HuH-7 (cell line): ENCODE measurements at places on chromosomes 3 and 15.

DNA sequence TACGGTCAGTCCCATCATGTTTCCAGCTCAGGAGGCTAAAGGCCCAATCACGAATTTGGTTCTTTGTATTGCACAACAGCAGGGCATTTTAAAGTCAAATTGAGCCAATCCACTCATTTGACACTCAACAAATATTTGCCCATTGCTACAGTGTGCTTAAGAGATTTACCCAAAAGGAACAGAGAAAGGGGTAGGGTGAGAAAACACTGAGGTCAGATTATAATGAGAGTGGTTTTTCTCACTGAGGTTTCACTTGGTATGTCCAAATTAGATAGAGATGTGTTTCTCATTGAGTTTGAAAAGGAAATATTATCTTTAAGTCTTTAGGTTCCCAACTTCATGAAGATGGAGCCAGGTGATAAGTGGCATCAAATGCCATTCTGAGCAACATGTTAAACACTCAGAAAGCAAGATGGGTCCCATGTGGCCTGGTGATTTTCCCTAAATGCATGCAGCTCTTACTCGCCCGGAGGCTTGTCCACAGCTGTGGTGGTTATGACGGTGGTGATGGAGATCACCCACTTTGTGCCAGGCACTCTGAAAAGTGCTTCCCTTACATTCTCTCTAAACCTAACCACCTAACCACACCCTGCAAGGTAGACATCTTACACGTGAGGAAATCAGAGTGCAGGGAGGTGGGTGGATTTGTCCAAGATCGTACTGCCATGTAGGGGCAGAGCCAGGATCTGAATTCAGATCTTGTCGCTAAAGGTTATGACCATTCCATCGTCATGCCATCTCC is 31.2 kb upstream of the USP3 start:
- no peak for DNase-seq

GRCh38 chr3:173354124-173354523 is 43.4 kb upstream of the NLGN1 start:
- DNase-seq, result no peak

- DNase-seq, result no peak
Measured at GRCh38 chr3:133376810-133377209, 23.0 kb upstream of the BFSP2 start.

DNA sequence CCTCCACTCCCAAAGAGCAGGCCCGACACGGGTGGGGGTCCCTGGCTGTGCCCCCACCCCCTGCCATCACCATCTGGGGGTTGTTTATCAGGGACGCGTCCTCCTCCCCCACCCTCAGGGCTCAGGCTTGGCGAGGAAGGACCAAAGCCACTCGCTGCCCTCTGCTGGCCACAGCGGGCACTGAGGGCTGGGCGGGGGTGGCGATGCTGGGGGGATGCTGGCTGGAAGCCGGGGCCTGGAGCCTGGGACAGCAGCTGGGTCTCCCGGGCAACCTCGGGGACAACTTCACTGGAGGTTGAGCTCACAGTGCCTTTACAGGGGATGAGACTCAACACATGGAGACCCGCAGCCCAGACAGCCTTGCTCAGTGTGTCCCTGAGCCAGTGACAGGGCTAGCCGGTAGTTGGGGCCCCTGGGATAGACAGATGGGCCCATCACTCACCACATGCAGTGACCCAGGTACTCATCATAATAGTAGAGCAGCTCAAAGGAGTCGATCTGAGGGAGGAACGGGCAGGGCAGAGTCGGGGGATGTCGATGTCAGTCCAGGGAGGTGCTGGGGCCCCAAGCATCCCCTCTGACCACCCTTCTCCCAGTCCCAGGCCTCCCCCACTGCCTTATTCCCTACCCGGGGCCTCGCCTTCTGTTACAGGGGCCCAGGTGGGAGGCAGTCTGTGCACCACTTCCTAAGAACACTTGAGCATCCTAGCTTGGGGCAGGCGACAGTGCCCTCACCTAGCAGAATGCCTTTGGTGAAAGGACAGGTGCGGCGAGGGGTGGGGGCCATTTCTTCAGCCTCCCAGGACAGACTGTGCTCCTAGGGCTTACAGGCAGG is 5.9 kb upstream of the CALML4 start:
- peak; percentile 91 for DNase-seq

- DNase-seq, result no peak
Measured at GRCh38 chr3:183193762-183194689, 31.5 kb upstream of the LAMP3 start.

- no peak for DNase-seq
Measured at GRCh38 chr3:76683256-76683655, 356.6 kb upstream of the ROBO2 start.

DNA sequence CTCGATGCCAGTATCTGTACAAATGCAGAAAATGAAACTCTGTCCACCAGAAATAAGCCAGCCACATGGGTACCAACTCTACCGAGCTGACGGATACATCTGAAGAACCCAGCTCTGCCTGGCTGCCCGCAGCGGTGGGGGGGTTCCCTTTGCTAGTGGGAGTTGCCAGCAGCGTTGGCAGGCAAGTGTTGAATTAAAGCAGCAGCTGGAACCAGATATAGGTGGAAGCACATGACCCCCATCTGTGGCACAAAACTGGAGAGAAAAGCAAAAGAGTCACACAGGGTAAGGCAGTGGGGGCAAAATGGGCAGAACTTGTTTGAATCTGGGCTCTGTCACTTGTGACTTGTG is 17.9 kb downstream of the CRYGS start:
- no peak for DNase-seq

- no peak for DNase-seq
Measured at GRCh38 chr3:27591312-27592210, 107.4 kb upstream of the SLC4A7 start.

- no peak for DNase-seq
Measured at GRCh38 chr15:68431037-68431791, 749 bp downstream of the ITGA11 start.

DNA sequence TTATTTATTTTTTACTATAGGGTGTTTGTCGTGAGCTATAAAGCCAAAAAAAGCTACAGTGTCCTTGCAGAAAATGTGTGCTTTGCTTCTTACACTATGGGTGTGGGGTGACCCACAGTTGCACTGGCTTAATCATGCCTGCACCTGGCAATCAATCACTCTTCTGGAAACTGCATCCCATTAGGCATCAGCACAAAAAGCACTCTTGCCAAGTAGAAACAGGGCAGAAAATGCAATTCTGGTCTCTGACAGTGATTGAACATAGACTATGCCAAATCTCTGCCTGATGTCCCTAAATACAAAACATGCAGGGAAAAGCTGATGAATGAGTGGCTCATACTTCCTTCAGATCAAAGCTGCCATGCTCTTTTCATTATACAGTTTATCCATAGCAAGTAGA is 30.4 kb upstream of the PLAAT1 start:
- no peak for DNase-seq

DNA sequence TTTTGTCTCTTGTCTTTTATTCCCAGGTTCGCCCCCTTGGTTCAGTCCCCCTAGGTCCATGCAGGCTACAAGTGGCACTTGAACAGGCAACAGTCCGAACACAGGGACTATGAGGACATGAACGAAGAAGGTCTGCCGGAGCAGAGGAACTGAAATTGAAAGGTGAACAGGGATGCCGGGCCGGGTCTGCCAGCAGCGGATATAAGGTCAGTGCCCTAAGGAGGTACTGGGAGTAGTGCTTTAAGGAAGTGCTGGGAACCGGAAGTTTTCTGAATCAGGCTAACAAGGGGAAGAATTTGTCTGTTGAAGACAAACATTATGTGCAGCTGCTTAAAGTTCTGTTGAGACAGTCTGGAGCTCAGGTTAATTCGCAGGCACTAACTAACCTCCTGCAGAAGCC is 46.8 kb downstream of the LSM3 start:
- DNase-seq, result no peak

GRCh38 chr3:4935347-4935746 is 43.9 kb upstream of the BHLHE40 start:
- DNase-seq, result no peak

DNA sequence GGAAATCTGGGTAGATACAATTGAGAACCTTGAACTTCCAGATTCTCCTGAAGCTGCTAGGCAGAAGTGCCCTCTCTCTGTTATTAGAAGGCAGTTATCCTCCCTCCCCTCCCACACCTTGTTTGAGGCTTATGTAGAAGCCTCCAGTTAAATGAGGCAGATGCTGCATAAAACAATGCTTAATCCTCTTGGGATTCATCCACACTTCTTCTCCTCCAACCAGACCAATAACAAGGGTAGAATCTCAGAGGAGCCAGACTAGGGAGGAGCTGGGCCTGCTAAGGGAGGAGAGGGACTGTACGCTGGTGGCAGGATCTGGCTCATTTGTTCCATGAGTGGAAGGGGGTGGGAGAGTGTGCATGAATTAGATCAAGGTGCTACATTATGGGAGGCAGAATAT is 88.3 kb upstream of the PRR23C start:
- no peak for DNase-seq

- DNase-seq, result no peak
Measured at GRCh38 chr3:192778508-192778907, 51.2 kb upstream of the FGF12 start.

DNA sequence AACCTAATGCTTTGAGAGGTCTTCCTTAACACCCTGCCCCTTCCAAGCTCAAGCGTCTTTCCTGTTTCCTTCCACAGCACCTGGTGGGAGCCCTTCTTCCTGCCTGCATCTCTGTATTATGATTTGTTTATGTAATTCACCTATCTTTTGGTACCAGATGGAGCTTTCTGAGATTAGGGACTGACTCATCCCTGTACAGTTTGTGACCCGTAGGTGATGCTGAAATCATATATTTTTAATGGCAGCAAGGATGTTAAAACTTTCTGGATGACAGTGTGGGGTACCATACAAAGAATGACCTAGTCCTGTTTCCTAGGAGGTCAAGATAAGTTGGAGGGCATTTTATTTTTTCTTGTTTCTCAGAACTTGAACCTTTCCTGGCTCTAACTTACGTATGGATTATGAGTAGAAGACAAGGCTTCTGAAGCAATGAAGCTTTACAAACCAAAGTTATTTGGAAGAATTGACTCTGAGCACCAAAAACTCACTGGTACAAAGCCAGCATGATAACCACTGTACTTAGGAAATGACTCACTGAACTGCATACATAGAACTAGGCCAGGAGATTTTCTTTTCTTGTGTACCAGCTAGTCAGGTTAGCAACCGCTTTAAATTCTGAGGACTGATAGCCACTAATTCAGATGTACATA is 46.6 kb downstream of the HHLA2 start:
- no peak for DNase-seq

DNA sequence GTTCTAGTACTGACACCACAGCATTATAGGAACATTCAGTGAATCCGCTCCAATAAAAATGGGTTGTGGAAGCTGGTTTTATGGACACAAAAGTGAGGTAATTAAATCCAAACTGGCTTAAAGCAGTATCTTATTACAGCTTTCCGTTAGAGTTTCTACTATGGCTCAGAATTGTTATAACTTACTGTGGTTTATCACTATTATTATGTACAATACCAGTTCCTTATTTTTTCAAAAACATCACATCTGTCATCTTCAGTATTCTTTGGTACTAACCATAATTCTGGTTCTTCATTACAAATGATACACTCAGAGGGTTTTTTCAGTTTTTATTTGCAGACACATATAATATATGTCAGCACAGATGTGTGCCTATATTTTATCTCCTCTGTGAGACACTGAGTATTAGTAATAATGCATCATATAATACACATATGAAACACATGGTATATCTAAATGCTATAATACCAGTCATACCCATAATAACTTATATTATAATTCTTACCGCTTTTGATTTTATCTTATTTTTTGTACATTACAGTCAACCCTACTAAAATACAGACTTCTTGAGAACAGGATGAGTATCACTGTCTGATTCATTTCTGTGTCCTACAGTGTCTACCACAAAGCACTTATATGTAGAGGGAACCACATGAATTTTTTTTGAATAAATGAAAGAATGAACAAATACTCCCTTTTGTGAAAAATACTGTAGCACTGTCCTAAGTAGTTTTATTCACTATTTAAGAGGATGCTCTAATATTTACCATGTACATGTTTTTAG is 39.0 kb downstream of the CMSS1 start:
- no peak for DNase-seq

DNA sequence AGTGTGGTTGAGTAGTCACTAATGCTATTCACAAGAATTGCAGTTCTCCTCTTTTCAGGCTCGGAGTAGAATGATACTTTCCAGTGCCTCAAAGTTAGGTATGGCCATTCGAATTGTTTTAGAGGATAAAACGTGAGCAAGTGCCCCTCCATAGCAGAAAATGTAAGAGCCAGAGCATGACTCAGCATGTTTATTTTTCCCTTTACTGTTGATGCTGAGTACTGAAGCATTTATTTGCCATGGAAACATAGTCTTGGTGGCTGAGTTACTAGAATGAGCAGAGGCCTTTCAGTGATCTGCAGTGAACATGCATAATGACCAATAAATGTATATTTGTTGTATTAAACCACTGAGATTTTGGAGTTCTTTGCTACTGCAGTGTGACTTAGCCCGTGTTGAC is 540.6 kb downstream of the NLGN1 start:
- no peak for DNase-seq

DNA sequence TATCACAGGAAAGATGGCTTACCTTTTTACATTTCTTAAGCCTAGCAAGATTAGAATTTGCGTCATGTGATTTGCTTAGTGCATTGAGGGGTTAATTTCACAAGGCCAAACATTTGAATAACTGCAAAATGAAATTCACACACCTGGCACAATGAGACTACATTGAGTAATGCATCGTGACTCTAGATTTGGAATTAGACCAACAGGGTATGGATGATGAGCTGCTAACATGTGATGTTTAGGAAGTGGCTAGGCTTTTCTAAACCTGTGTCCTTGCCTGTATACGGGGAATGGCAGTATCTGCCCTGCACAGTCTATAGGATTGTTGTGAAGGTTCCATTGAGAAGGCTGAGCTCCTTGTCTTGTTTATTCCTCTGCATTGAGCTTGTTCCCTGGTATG is 160.1 kb downstream of the MFSD1 start:
- no peak for DNase-seq

DNA sequence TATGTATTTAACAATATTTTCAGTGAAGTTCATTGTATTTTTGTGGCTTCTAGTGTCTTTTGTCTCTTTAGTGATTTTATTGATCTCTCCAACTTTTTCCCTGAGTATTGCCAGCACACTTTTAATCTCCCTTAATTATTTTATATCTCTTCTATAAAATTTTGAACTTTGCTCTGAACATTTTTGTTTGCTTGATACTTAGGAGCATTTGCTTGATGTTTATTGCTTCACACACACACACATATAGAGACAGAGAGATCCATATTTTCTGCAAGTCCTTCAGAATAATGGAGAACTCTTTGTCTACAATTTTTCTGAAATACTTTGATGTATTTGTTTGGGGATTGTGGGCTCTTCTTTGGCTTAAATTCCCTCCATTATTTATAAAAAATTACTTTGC is 213.8 kb downstream of the SLC9A9 start:
- DNase-seq, result no peak

DNA sequence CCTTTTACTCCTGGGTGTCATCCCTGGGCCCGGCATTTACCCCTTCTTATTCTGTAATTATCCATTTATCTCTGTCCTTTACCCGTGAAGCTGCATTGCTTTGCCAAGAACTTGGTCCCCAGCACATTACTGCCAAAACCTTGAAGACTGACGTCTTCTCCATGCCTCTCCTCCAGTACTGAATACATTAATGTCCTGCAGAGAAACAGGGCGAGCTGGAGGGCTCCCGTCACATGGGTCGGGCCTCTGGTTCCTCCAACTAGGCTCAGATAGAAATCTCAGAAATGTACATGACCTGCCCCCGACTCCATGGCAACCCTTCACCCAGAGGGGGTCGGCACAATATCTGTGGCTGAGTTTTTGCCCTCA is 445 bp downstream of the EFCAB12 start:
- no peak for DNase-seq
